ENCODE measurements at places on chromosomes 3 and 15. TPM values are rescaled to one million over a fixed set of nuclear protein-coding genes. Genes with fewer than 3 reads are reported as not detected.

Gene SCN11A
- not detected for total RNA-seq

GRCh38 chr3:159819676-159820075 is 169.0 kb upstream of the IL12A start:
- DNase-seq: no peak

DNA sequence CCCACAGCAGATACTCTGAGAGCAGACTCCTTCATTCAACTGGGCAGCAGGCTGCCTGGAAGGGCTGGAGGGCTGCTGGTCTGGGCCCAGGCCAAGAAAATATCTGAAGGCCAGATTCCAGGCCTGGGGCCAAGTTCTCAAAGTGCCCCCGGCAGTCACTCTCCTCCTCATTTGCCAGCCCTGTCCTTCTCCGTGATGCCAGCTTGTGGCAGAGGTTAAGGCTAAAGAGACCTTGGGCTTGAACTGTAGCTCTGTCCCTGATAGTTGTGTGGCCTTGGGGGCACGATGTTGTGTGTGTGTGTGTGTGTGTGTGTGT is 39.0 kb downstream of the FAM3D start:
- DNase-seq: no peak

GRCh38 chr3:108552267-108553159 is 36.7 kb downstream of the CIP2A start:
- DNase-seq: peak; percentile 69

GRCh38 chr15:70955151-70955550 is 62.5 kb downstream of the LRRC49 start:
- no peak for DNase-seq

DNA sequence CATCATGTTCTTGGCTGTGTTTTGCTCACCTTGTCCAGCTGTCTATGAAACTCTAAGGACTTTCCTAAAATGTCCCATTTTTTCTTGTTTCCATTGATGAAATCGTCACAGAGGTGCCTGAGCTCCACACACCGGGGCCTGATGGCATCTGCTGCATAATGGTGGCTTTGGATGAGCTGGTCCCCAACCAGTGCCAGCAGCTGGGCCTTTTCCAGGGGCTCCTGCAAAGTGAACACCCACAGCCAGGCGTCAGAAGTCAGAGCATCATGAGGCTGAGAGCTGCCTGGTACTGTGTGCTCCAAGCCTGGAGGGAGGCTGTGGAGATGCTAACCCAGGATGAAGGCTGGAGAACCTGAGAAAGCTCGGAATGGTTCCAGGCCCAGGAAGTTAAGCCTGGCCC is 46.9 kb downstream of the B3GNT5 start:
- no peak for DNase-seq

- DNase-seq: no peak
Observed at GRCh38 chr3:157540656-157541055, 37.4 kb upstream of the VEPH1 start.

DNA sequence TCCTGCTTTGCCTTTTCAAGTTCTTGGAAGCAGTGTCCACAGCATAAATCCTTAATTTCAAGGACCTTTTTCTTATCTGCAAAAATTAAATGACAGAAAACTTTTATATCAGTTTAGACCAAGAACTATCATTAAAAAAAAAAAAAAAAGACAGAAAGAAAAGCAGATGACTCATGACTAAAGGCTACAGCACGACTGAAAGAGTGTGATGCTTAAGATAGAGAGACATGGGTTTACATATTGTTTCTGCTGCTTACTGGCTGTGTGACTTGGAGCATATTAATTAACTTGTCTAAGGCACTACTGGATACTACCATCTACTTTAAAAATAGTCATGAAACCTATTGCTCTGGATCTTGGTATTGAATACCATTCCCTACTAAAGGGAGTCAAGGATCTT is 62.3 kb downstream of the CEP152 start:
- no peak for DNase-seq

DNA sequence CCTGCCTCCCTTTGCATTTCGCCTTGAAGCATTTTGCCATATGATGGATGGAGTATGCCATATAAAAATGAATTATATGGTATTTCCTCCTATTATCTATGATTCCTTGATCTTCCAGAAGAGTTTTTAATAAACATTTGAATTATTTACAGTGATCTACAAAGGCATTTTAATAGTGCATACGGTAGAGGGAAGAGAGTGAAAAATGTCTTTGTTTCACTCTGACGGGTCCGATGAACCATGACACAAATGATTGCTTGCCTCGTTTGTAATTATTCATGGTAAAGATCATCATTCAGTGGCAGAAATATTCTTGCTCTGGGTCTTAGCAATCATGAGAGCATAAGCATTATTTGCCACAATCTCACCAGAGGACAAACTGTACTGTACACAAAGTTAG is 1010.9 kb downstream of the NTRK3 start:
- DNase-seq: no peak

DNA sequence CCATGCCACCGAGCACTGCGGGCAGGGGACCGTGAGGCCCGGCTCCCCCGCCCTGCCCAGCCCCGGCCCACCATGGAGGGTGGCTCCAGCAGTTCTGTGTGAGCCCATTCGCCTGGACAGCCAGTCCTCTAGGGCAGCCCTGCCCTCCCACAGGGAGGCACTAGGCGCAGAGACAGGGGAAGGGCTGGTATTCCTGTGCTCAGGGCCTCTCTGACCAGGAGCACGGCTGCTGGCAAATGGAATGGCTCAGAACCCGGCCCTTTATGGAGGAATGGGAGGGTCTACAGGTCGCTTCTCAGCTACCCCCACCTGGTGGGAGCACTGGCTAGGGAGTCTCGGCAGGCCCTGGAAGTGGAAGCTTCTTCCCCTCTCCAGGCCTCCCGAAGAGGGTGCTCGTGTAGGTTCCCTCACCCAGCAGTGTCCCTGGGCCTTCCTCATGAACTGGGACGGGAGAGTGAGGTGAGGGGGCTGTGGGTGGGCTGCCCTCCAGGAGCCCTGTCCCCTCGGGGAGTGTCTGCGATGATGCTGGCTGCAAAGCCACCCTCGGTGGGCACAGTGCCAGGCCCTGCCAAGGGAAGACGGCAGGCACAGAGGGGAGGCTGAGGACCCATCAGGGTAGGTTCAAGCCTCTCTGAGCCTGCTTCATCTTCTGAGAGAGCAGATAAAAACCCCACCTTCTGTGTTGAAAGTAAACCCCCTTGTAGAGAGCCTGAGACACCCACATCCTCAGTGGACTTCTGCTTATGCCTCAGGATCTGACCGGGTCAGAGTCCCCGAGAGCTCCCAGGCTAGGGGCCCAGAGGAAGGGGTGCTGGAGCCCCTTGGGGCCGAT is 1.5 kb downstream of the MELTF start:
- no peak for DNase-seq

DNA sequence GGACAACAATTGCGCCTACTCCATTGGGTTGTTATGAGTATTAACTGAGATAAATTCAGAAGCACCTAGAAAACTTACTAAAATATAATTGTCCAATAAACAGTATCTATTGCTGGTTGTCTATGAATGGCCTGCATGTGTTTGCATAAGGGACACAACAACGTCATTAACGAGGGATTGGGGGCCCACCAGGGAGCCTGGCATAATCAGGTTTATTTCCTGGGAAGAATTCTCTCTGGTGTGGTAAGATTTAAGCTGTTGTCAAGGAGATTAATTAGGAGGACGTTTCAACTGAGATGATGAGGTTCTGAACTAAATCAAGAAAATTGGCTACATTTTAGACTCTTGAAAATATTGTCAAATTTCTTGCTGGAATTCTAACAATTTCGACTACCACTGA is 176.1 kb upstream of the CDIN1 start:
- DNase-seq: peak; percentile 81

DNA sequence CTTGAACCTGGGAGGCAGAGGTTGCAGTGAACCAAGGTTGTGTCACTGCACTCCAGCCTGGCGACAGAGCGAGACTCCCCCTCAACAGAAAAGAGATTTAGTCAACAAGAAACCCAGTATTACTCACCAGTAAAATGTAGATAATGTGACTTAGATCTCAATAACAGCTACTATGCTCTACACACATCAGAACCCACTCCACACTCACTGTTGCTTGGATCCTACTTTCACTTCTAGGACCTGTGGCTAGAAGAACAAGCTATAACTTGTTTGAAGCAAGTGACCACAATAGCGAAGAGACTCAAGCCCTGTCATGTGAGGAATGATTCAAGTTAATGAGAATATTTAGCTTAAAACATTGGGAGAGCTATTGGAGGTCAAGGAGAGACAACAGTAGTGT is 100.7 kb downstream of the ANXA2 start:
- no peak for DNase-seq

Gene CELSR3
- total RNA-seq: 1.2 TPM

DNA sequence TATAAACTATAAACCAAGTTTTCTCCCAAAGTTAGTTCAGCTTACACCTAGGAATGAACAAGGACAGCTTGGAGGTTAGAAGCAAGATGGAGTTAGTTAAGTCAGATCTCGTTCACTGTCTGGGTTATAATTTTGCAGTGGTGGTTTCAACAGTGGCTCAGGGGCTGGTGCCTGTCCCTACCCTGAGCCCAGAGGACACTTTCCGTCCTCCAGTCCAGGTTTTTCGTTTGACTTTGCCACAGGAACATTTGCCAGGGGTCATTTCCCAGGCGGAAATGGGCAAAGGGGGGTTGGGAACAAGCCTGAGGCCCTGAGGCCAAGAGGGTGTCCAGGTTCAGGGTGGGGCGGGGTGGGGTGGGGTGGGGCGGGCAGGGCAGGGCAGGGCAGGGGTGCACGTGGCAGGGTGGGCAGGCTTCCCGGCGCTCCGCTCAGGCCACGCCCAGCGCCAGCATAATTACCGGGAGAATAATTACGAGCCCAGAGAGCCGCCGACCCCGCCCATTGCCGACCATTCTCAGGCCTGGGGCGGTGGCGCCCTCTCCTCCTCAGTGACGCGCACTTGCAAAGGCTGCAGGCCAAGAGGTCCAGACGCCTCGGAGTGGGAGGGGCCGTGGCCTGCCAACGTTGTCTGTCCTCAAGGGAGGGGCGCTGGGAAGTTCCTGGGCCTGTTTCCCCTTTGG is 70.4 kb downstream of the KLF13 start:
- DNase-seq: peak; percentile 20

DNA sequence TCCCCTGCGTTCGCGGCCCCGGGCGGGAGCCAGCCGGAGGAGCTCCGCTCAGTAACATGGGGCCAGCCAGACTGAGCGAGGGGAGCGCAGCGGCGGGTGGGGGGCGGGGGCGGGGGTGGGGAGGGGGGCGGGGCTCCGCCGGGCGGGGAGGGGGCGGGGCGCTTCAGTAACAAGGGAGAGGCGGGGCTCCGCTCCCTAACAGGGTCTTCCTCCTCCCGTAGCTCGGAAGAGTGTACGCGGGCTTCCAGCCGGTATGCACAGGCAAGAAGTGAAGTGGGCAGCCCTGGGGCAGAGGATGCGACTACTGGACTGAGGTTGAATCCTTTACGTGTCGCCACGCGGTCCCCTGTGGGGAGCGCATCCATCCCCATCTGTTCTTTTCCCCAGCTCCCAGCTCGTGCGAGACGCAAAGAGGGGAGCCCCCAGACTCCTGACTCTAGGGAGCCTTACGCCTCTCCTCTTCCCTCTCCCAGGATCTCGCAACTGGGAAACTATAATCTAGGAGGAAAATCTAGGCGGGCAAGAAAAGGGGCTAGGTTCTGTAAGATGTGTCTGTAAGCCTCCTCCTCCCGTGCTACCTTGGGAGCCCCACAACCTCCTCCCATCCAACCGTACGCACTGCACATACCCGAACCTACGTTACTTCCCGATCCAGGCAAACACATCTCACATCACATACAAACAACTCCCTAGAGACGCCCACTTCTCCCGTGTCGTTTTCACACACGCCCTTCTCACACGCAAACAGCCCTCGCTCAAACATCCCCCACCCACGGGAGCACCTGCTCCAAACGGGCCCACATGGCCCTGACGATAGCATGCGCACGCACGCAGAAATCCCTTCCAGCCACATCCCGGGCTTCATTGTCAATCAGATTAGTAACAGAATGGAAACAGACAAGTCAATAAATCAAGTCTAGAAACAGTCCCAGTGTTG is at the start of gene SHF:
TSS of gene SHF (minus strand) at position 73 of the 937 bp plus-strand sequence. CDS start at position 58, 15 bp downstream.
- peak; percentile 83 for DNase-seq

DNA sequence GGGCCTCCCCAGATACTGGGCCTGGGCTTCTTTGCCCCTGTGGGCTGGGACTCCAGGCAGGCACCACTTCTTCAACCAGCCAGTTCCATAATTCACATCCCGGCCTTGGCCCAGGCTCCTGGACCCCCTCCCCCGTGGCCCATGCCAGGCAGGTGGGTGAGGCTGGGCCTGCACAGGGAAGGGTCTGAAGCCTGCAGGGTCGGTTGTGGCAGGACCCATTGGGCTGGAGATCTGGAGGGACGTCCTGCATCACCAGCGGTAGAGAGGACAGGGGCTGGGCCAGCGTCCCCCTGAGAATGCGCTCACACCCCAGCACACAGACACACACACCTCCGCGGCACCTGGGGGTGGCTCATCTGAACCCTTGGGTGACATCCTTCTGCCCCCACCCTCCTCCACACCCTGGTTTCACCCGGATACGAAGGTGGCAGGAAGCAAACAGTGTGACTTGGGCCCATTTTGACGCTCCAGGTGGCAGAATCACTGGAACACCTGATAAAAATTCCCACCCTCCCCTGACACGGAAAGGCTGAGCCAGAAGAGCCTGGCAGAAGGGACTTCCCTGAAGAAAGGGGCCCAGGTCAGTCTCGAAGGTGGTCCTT is 15.4 kb downstream of the ZDHHC19 start:
- DNase-seq: no peak

Gene PIK3CB
- total RNA-seq: 16.4 TPM

DNA sequence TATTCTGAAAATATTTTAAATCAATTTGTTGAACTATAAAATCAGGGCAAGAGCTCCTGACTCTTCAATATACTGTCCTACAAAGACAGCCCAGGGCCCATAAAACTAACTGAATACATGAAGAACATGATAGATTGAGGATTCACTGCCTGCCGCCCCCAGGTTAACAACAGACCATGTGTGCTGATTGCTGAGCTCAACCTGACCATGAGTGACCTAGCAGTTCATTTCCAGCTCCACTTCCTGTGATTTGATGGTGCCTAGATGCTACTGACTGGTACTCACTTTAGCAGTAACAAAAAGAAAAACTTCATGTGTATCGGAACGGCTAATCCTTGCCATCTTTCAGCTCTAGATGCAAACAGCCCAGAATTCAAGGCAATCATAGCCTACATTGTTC is 9.6 kb upstream of the KLF13 start:
- DNase-seq: no peak

Data from A673 (cell line).